ENCODE measurements at places on chromosomes 6 and 20. TPM values are rescaled to one million over a fixed set of nuclear protein-coding genes. Genes with fewer than 3 reads are reported as not detected.

SRSF12 gene
- 0.27 TPM for total RNA-seq

PRICKLE4 gene
- total RNA-seq, result not detected

CLDN20 gene
- total RNA-seq, result not detected

ESR1 gene
- total RNA-seq, result 0.04 TPM

ALDH8A1 gene
- total RNA-seq, result 0.67 TPM

BPIFB2 gene
- total RNA-seq, result not detected

SPTLC3 gene
- 1.1 TPM for total RNA-seq

BPIFA1 gene
- not detected for total RNA-seq

FERMT1 gene
- 0.30 TPM for total RNA-seq

ARMH2 gene
- total RNA-seq, result not detected

EDN1 gene
- total RNA-seq, result not detected

RIMS1 gene
- not detected for total RNA-seq

ADGRF5 gene
- total RNA-seq, result not detected

Measured in activated CD4-positive, alpha-beta T cell treated with anti-CD3 and anti-CD28 coated beads for 36 hours (primary cell).